ENCODE measurements at places on chromosomes 7 and 10. TPM values are rescaled to one million over a fixed set of nuclear protein-coding genes. Genes with fewer than 3 reads are reported as not detected.

DNA sequence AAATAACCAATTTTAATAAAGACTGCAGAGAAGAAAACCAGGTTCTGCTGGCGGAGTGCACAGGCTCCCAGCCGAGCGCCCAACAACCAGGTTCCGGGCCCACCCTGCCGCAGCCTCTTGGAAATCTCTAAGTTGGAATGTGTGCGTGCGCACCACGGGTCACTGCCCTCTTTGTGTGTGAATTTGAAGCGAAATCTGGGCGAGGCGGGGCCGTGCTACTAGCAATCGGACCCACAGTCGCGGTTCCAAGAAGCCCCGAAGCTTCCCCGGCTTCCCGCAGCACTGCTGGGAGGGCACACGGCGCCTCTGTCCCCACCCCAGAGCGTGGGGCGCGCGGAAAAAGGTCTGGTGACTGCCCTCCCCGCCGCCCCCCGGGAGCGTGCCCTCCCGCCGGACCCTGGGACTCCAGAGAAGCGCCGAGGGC lies 666 bp upstream of the MAP3K8 start:
- peak; percentile 56 for DNase-seq

- no peak for DNase-seq
Observed at GRCh38 chr7:66747881-66748511, 7.5 kb downstream of the RABGEF1 start.

- no peak for DNase-seq
Observed at GRCh38 chr7:139845443-139845805, 16.4 kb downstream of the TBXAS1 start.

GRCh38 chr10:77428691-77429395 lies 208.8 kb downstream of the KCNMA1 start:
- DNase-seq: no peak

DNA sequence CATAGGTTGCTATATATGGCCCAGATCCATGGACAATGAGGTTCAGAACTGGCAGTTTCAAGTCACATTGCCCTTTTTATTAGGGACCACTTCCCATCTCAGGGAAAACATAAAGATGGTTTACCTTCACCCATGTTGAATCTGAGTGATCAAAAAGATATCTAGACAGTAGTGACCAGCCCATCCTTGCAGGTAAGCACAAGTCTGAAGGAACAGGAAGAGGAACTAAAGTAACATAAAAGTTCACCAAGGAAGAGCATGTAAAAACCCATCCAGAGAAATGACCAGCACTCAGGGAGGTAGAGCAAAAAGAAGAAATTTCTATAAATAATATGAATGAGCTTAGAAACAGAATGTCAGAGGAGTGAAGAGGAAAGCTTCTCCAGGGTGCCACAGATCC lies 382.5 kb downstream of the PARD3 start:
- no peak for DNase-seq

Gene UPK3BL2
- 0.90 TPM for total RNA-seq

Gene RBP3
- not detected for total RNA-seq

Gene RAPGEF5
- total RNA-seq: 171 TPM

Gene PLAC9
- 3.7 TPM for total RNA-seq

Measured in dermis microvascular lymphatic vessel endothelial cell (primary cell).